ENCODE measurements at places on chromosomes 6 and 20.

DNA sequence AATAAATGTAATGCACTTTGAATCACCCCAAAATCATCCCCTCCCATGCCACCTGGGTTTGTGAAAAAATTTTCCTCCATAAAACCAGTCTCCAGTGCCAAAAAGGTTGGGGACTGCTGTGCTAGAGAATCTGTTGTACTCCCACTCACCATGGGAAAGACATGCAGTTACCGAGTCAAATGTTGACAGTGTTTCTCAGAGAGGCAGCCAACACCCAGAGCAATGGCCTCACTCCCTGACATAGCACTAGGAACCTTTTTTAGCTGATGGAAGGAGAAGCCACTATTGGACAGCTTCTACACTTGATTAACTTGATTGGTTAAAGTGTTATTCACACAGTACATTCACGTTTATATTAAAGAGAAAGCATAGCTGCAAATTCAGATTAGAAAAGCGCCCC is 59.8 kb upstream of the MANEA start:
- DNase-seq = no peak

- DNase-seq = no peak
Observed at GRCh38 chr20:18288749-18289267, 481 bp downstream of the ZNF133 start.

- no peak for DNase-seq
Observed at GRCh38 chr6:144145541-144145940, 4.8 kb upstream of the STX11 start.

GRCh38 chr20:3687655-3688054 is 5.8 kb upstream of the ADAM33 start:
- DNase-seq = no peak

- no peak for DNase-seq
Observed at GRCh38 chr6:129446272-129447197, 263.4 kb downstream of the ARHGAP18 start.

DNA sequence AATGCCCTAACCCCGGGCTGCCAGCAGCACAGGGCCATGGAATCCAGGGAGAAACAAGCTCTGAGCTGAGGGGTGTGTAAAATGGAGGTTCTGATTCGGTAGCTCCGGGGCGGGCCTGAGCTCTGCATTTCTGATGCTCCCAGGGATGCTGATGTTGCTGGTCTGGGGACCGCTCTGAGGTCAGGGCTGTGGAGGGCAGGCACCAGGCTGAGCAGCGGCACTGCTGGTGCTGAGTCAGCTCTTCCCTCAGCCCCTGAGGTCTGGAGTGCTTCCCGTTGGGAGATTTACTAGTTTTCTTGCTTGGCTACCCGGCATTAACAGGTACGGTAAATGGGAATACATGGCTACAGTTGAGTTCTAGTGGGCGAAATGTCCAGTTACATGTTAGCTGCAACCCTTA is 18.6 kb upstream of the CST3 start:
- DNase-seq = no peak

- DNase-seq = no peak
Observed at GRCh38 chr6:135546680-135547418, 49.3 kb upstream of the AHI1 start.

DNA sequence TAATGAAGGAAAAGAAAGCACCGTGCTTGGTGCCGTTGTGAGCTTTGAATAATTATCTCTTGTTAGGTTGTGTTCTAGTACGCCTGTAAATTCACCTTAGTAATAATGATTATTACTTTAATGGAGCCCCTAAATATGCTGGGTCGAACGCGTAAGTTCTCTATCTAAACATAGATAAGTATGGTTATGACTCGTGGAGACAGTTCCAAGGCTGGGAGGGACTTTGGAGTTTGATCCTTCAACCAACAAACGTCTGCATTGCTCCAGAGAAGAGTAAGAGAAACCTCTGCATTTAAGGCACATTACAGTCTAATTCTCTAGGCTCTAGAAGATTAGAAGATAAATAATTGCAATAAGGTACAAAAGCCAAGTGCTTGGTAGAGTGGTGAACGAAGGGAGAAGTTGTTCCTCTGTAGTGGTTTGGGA is 514 bp downstream of the ACOT13 start:
- no peak for DNase-seq

DNA sequence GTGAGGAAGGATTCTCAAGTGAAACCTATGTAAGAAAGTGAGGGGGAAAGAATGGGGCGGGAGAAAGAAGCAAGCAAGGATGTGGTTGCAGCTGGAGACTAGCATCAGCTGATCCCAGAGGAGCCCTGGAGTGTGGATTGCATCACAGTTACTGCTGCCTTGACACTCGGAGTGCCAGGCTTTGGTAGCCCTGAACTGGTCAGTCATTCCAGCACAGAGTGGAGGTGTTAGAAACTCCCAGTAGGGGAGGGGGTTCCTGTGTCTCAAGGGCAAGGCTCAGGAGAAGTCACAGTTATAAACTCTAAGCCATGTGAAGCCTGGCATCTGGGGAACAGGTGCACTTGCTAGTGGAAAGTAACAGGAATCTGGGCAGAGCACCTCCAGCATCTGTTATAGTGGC is 23.5 kb downstream of the SNAP25 start:
- DNase-seq = no peak

GRCh38 chr6:24991810-24992467 is 56.2 kb upstream of the RIPOR2 start:
- no peak for DNase-seq

GRCh38 chr20:33981964-33982363 is 11.7 kb upstream of the RALY start:
- no peak for DNase-seq

- no peak for DNase-seq
Observed at GRCh38 chr6:161985876-161986423, 712.1 kb upstream of the AGPAT4 start.
